ENCODE measurements at places on chromosomes 1 and 21.
A peak's percentile ranks its signal among the peaks of the same experiment; 100 is the strongest.

DNA sequence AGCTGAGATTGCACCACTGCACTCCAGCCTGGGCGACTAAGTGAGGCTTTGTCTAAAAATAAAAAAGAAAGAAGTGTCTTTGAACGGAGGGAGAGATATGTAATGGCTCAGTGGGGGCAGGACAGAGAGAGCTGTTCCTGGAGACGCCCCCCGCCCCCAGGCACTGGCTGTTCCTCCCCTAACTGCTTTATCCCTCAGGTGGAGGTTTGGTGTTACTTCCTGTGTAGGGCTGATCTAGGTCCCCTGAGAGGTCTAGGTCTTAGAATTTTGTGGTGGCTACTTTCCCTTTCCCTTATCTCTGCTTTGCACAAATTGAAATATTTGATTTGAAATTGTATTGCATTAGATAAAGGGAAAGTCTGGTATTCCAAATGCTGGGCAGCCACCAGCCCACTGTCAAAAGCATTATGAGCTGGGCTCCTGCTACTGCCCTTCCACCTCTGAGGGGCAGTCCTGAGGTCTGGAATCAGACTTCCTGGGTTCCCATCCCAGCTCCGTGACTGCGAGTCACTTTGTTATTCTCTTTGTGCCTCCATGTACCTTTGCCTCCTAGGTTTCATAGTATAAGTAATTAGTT lies 134.8 kb upstream of the KIF26B start:
- DNase-seq: no peak

DNA sequence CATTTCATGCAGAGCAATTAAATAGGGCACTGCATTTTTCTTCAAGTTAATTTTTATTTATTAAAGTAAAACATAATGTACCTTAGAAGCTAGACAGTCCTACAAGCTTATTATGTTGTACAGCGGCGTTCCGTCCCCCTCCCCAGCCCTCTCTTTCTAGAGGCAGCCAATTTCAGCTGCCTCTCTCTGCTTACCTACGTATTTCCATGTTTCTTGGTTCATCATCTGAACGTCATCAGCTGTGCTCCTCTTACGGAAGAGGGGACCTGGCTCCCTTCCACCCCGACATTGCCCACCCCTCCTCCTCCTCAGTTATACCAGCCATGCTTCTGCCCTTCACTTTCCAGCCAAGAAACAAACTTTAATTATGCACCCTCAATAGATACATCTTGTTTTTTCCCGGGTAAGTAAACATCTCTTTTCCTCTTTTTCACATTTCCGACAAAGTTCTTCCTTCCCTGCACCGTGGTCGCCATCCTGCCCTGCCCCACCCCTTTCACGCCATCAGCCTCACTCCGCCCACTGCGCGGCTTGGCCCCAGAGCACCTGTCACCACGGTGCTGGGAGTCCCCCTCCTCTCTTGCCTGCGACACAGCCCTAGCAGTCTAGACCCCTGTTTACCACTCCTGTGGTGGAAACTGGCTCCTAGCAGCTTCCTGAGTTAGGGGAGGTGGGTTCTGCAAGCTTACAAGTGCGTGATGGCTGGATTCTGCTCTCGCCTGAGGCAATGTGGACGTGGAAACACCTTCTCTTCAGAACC lies 57.9 kb downstream of the SLC37A1 start:
- DNase-seq: no peak

DNA sequence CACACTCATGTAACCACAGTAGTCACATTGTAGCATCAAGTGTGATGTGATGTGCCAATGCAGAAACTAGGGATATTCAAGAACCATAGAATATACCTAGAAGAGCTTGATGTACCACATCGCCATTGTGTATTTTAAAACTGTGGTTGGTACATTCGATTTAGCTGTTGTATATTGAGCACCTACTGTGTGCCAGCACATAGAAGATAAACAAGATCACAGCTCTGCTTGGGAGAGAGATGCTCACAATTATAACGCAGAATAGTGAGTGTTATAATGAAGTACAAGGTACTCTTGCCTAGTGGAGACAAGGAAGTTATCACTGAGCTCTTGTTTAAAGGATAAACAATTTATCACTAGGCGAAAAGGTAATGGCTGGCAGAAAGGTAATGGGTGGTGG lies 4.7 kb downstream of the BTF3L4 start:
- no peak for DNase-seq

GRCh38 chr1:76336931-76337371 lies 262.4 kb downstream of the ST6GALNAC3 start:
- DNase-seq: no peak

DNA sequence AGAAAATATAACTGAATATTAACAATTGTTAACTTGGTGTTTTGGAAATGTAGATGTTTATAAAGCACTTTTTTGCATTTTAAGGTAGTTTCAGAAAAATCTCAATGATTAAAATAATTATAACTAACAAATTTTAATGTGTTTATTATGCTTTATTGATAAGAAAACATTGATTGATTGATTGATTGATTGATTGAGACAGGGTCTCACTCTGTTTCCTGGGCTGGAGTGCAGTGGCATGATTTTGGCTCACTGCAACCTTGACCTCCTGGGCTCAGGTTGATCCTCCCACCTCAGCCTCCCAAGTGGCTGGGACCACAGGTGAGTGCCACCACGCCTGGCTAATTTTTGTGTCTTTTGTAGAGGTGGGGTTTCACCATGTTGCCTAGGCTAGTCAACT lies 93.7 kb upstream of the QSOX1 start:
- DNase-seq: no peak

DNA sequence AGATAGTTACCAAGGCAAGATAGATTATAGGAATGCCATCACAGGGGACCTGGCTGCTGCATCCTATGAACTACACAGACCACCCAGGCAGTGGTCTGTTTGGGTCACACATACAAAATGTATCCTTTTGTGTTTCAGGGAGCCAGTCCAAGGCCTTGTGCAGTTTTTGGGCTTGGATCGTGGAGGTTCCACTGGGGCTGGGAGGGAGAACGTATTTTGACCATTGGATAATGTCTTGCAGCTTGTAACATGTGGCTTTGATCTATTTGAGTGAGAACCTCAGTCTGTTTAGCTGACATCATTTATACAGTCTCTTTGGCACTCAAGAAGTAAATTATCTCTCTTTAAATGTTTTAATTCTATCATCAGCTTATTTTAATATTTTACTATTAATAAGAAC lies 147.3 kb downstream of the DUSP10 start:
- no peak for DNase-seq

DNA sequence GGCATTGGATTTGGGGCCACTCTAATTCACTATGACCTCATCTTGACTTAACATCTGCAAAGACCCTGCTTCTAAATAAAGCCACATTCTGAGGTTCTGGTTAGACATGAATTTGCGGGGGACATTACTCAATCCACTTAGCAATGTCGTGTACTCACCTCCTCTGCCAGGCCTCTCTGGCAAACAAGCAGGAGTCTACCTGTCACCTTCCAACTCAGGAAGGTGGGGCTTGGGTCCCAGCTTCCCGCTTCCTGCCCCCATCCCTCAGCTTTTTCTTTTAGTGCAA lies 177.8 kb downstream of the PSMG1 start:
- DNase-seq: no peak

DNA sequence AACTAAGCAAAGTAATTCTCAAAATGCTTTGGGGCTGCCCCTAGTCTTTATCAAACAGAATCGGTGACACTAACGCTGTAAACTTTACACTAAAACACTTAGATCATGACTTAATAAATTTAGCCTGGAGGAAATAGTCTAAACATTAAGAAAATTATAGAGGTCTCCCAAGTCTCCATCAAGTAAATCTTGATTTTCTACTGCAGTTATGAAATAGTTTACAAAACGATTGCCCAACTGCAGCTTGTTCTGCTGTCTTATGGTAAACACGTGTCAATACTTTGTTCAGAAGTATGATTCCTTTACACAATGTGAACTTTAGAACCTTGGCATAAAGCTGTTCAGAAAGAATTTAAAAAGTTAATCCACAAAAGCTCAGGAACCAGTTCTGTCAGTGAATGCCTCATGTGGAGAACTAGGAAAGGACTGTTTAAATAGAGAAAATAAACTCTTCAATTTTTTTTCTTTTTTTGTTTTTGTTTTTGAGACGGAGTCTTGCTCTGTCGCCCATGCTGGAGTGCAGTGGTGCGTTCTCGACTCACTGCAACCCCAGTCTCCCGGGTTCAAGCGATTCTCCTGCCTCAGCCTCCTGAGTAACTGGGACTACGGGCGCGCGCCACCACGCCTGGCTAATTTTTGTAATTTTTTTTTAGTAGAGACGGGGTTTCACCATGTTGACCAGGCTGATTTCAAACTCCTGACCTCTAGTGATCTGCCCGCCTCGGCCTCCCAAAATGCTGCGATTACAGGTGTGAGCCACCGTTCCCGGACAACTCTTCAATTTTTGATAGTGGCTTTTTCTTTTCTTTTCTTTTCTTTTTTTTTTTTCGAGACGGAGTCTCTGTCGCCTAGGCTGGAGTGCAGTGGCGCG lies 1.6 kb downstream of the DDI2 start:
- peak; percentile 0 for DNase-seq

DNA sequence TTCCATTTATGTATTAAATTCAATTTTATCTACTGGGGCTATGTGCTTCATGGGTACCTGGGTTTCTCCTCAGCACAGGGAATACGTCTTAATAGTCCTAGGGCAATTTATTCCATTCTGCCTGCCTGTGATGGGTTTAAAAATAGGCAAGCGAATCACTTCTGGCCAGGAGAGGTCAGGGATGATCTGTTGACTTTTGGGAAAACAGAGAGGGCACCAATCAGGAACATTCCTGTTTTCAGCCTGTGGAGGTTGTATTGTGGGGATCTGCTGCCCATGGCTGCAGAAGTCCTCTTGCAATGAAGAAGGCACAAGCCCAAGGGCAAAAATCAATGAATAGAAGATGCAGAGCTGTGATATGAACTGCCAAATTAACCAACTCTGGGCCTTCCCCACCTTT lies 303.1 kb downstream of the CTH start:
- no peak for DNase-seq

DNA sequence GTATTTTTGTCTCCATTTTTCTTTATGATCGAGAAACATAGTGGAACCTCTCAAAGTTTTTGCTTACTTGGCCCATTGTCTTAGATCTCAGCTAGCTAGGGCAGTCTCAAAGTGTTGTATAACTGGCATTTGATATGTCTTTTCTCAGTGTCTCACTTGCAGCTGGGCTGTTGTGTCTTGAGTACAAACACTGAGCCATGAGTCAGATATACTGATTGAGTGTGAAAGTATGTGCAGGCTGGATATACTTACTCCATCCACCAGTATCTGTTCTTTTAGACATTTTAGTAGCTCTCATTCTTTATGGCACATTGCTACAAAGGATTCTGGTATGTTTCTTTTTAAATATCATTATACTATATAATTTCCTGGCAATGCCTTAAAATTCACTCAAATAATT lies 14.3 kb upstream of the GPR52 start:
- DNase-seq: no peak

DNA sequence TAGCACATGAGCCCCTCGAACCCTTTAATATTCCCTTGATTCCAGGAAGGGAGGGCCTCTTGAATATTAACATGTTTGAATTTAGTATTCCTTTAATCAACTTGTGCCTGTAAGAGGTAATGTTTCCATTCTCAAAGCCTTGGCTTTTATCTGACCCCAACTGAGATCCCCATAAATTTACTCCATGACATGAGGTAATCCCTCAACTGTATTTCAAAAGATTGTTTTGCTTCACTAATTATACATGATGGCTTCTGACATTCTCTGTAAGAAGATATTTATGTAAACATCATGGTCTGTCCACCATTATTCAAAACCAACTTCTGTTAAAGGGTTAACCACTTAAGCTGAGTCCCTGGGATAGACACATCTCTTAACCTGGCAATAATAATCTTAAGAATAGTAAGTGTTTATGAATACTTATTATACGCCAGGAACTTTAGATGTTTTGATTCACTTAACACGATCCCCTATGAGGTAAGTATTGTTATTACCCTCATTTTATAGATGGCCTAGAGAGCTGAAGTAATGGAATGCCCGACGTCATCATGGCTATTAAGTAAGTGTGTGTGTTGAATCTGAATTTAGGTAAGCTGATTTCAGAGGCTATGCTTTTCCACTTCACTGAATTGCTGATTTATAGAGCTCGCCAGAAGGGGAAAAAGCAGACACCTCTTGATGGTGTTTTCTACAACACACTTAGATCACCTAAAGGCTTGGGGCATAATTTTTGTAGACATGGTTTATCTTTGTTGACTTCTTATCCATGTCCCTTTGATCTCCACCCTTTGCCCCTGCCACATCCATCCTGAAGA lies 11.1 kb downstream of the KRTAP19-1 start:
- no peak for DNase-seq

- no peak for DNase-seq
These were observed 925 bp downstream of the TNNI1 start for GRCh38 chr1:201420608-201421002.

- no peak for DNase-seq
These were observed 240.9 kb downstream of the CAMTA1 start for GRCh38 chr1:7026169-7026568.

GRCh38 chr1:50111503-50111902 lies 2.8 kb downstream of the ELAVL4 start:
- no peak for DNase-seq

DNA sequence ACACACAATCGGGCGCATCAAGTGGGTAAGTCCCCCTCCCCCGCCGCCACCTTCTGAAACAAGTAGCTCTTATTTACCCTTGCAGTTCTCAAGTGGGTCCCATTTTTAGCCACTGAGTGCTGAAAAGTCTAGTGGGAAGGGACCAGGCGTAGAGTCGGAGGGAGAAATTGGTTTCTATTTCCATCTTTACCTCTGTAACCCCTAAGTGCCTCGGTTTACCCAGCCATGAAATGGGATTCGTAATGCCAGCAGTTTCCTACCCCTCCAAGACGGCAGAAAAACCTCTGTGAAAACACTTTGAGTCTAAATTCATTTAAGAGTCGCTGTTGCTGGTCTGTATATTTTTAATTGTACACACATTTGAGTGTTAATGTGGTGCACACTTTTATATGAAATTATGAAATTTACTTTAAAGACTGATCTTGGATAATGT lies 928 bp downstream of the TLCD4 start:
- DNase-seq: no peak

- DNase-seq: no peak
These were observed 270.0 kb upstream of the BRINP3 start for GRCh38 chr1:190747704-190748103.

- no peak for DNase-seq
These were observed 19.5 kb downstream of the ETS2 start for GRCh38 chr21:38825269-38825668.

GRCh38 chr1:147758379-147759100 lies 1.9 kb downstream of the GJA5 start:
- DNase-seq: no peak

DNA sequence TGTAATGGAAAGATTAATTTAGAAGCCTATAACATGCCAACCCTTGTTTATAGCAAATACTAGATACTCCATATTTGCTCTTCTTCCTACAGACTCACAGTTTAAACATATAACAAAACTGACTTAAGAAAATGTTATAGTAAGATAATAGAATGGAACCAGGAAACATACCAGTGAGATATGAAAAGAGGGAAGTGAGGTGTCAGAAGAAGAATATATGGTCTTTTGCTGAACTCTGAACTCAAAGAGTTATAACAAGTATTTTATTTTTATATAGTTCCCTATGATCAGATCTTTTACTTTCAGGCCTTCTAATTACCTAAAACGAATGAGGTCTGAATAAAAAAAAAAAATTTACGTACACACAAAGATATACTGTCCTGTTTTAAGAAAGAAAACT lies 20.9 kb downstream of the TMED5 start:
- DNase-seq: no peak

- DNase-seq: no peak
These were observed 21.7 kb downstream of the ZBTB8B start for GRCh38 chr1:32486463-32487113.
